ENCODE measurements at places on chromosomes 7 and 10. TPM values are rescaled to one million over a fixed set of nuclear protein-coding genes. Genes with fewer than 3 reads are reported as not detected.

The ACBD7 gene
- not detected for total RNA-seq

The TRIM50 gene
- not detected for total RNA-seq

The CYP3A4 gene
- total RNA-seq: not detected

The CYP26C1 gene
- total RNA-seq: not detected

The EPHA1 gene
- not detected for total RNA-seq

- H3K36me3 ChIP-seq: no peaks in the 10 kb centered on the region
- no peak overlapping the region for H3K27ac ChIP-seq
- H3K4me3 ChIP-seq: no peak overlapping the region
- no peak for DNase-seq
- H3K4me1 ChIP-seq: no peaks in the 10 kb centered on the region
These were observed 49.4 kb downstream of the GPR26 start for GRCh38 chr10:123715546-123715945.

- no peaks in the 10 kb centered on the region for H3K36me3 ChIP-seq
- no peak overlapping the region for H3K27ac ChIP-seq
- no peak for DNase-seq
- H3K4me3 ChIP-seq: no peak overlapping the region
These were observed 105.7 kb upstream of the SEC61G start for GRCh38 chr7:54864663-54865062.

DNA sequence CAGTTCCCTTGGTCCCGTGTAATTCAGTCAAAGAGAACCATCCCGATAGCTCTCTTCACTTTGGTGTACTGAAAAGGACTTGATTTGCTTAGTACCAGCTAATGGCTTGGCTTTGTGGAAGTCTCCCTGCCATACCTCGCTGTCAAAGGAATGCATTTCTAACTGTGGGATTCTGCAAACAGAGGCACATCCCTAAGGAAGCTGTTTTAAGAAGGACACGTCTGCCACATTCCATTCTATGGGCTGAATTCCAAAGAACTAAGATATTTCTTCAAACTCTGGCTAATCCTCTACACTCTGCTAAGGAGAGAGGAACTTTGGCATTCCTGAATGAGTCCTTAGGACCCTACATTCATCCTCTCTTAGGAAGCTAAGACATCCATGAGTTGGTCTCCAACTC is 327.9 kb downstream of the SFMBT2 start:
- peaks cover 35% of the 10 kb centered on the region for H3K27me3 ChIP-seq
- H3K36me3 ChIP-seq: no peaks in the 10 kb centered on the region
- no peak for DNase-seq
- H3K27ac ChIP-seq: no peak overlapping the region
- no peak overlapping the region for H3K4me3 ChIP-seq

DNA sequence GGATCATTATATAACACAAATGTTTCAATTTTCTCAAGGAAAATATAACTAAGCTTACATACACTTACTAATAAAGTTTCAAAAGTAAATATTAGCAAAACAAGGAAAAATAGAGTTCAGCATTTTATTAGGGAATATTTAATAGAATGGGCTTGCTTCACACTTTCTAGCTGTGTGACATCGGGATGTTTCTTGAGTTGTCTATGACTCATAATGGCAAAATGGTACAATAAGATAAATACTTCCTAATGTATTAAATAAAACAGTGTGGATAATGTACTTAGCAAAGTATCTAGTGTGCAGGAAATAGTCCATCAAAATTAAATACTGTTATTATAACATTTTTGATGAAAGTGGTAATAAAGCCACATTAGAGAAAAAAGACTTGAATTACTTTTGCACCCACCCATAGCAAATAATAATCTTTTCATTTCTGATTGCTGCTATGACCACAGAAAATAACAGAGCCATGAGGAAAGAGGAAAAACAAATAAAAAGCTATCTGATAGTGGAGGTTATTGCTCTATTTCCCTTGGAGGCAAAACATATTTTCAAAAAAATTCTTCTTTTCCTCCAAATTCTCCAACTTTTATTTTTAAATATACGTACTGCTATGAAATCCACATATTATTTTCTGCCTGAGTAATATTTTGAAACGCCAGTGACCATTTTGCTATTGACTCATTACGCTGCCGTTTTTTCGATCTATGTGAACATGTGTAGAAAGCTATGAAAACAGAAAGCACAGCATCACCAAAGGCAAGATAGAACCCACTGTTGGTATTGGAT is 272.9 kb upstream of the KLF6 start:
- no peaks in the 10 kb centered on the region for H3K36me3 ChIP-seq
- H3K27me3 ChIP-seq: no peaks in the 10 kb centered on the region
- DNase-seq: no peak
- H3K4me1 ChIP-seq: peaks cover 63% of the 10 kb centered on the region
- H3K27ac ChIP-seq: no peak overlapping the region
- no peak overlapping the region for H3K4me3 ChIP-seq

GRCh38 chr10:116888380-116889055 is 39.2 kb downstream of the ENO4 start:
- H3K36me3 ChIP-seq: no peaks in the 10 kb centered on the region
- no peak overlapping the region for H3K4me3 ChIP-seq
- no peaks in the 10 kb centered on the region for H3K27me3 ChIP-seq
- peak; percentile 78 for DNase-seq
- peaks cover 19% of the 10 kb centered on the region for H3K4me1 ChIP-seq

- no peak for DNase-seq
- H3K4me1 ChIP-seq: no peaks in the 10 kb centered on the region
- no peak overlapping the region for H3K4me3 ChIP-seq
- no peaks in the 10 kb centered on the region for H3K36me3 ChIP-seq
These were observed 172.0 kb downstream of the ZEB1 start for GRCh38 chr10:31490858-31491504.

- peaks cover 7% of the 10 kb centered on the region for H3K36me3 ChIP-seq
- no peak overlapping the region for H3K4me3 ChIP-seq
- no peak for DNase-seq
- H3K27ac ChIP-seq: no peak overlapping the region
These were observed 24.9 kb downstream of the PAXIP1 start for GRCh38 chr7:154978017-154978416.

GRCh38 chr10:58752665-58753064 is 240.0 kb downstream of the BICC1 start:
- H3K36me3 ChIP-seq: no peaks in the 10 kb centered on the region
- H3K27ac ChIP-seq: no peak overlapping the region
- no peak for DNase-seq
- H3K27me3 ChIP-seq: no peaks in the 10 kb centered on the region

DNA sequence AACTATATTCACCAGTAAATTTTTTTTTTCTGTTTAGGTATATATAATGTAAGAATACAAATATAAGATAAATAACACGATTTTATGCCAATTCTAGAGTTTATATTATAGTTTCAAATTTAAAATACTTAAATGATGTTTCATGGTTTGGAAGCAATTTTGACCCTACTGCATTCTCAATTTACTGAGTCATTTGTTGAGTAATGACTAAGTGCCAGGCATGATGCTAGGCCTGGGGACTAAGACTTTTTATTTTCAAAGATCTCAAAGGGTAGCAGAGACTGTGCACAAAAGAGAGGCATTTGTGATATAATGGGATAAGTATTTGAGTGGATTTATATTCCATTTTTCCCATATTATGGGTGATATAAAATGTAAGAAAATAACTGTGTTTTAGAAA is 78.9 kb upstream of the SMIM30 start:
- DNase-seq: no peak
- H3K36me3 ChIP-seq: no peaks in the 10 kb centered on the region
- H3K27me3 ChIP-seq: no peaks in the 10 kb centered on the region
- H3K4me3 ChIP-seq: no peak overlapping the region
